ENCODE measurements at places on chromosomes 2 and 18. TPM values are rescaled to one million over a fixed set of nuclear protein-coding genes. Genes with fewer than 3 reads are reported as not detected.

Gene RTP5
- total RNA-seq = 0.14 TPM

Gene MAPRE3
- 13.5 TPM for total RNA-seq

Gene ASNSD1
- total RNA-seq = 34.3 TPM

Gene ERMN
- total RNA-seq = 0.07 TPM

Gene ADRA2B
- total RNA-seq = 0.24 TPM

Gene GKN1
- not detected for total RNA-seq

Gene CNDP1
- not detected for total RNA-seq

Gene ERFE
- total RNA-seq = 0.43 TPM

Gene CHAC2
- 0.55 TPM for total RNA-seq

Gene TPGS2
- 118 TPM for total RNA-seq

Gene TUBB8B
- 1.4 TPM for total RNA-seq

Gene DCC
- total RNA-seq = 1.3 TPM

Gene MRPL30
- total RNA-seq = 9.4 TPM

Gene DYNAP
- not detected for total RNA-seq

- H3K27me3 ChIP-seq = no peaks in the 10 kb centered on the region
- H3K36me3 ChIP-seq = no peaks in the 10 kb centered on the region
- H3K4me1 ChIP-seq = no peaks in the 10 kb centered on the region
- no peak overlapping the region for H3K4me3 ChIP-seq
- DNase-seq = no peak
These were observed 677.1 kb downstream of the ZEB2 start for GRCh38 chr2:143842836-143843235.

GRCh38 chr2:136919682-136920081, 154.3 kb downstream of the THSD7B start:
- H3K4me3 ChIP-seq = no peak overlapping the region
- peak; percentile 25 for DNase-seq
- no peaks in the 10 kb centered on the region for H3K4me1 ChIP-seq
- no peaks in the 10 kb centered on the region for H3K36me3 ChIP-seq

GRCh38 chr2:192203876-192204275, 9.1 kb upstream of the TMEFF2 start:
- no peaks in the 10 kb centered on the region for H3K36me3 ChIP-seq
- no peaks in the 10 kb centered on the region for H3K27me3 ChIP-seq

DNA sequence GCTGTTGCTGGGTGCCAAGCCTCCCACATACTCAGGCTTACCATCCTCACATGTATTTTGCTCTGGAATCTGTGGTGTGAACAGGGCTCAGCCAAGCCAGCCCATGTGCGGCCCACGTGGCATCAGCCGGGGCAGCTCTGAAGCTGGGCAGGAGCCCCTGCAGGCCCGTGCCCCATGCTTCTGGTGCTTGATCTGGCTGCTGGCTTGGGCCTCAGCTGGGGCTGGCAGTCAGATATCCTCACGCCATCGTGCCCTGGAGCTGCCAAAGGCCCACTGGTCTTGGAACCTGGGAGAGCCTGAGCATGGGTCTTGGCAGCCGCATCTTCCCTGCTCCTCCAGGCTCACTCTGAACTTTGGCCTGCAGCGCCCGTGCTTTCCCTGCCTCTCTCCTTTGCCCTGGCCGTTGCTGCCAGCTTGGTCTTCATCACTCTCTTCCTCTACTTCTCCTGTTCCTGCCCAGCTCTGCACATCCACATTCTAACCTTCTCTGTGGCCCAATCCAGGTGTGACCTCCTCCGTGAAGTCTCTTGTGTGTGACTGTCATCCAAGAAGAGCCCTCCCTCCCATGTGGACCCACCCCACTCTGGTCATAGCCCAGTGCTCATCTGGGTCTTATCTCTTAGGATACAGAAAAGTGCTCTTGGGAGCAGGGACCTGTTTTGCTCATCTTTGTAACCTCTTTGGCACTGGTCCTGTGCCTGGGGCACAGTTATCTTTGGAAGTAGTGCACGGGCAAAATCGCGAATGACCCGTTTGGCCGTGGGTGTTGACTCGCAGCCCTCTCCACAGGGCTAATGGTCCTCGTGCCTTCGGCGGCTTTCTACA, 116.1 kb downstream of the RNF144A start:
- no peak overlapping the region for H3K27ac ChIP-seq
- H3K27me3 ChIP-seq = no peaks in the 10 kb centered on the region
- peaks cover 10% of the 10 kb centered on the region for H3K36me3 ChIP-seq
- no peak overlapping the region for H3K4me3 ChIP-seq
- H3K4me1 ChIP-seq = peaks cover 39% of the 10 kb centered on the region
- no peak for DNase-seq

DNA sequence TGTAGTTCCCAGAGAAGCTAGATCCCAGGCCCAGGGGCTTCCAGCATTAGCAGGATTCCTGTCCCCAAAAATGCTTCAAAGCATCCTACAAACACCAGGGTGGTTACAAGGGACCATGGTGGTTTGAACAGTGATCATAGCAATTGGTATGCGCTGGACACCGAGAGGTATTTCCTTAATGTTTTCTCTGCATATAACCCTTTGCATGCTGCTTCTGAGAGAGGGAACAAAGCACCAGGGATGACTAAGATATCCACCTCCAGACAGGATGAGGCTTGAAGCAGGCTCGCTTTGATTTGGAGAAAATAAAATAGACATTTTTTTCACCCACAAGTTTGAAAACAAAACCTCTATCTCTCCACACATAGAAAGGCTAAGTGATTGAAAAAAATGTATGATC, 50.5 kb upstream of the TSPYL6 start:
- H3K27ac ChIP-seq = no peak overlapping the region
- no peaks in the 10 kb centered on the region for H3K27me3 ChIP-seq
- DNase-seq = no peak
- no peaks in the 10 kb centered on the region for H3K36me3 ChIP-seq
- no peaks in the 10 kb centered on the region for H3K4me1 ChIP-seq

DNA sequence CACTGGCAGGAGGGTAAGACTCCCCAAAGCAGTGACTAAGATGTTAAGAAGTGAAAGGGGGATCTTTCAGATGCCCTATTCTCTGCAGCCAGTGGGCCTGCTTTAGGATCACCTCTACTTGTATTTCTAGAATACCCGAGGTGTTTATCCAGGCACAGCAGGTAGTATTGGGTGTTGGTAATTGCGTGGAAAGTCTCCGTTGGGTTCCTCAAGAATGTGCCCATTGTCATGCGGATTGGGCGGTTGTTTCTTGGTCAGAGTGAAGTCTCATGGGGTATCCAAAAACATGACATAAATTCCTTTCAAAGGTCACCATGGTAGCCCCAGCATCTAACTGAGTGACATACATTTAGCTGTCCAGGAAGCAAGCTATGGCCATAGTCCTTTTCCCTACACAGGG, 308.8 kb downstream of the RPIA start:
- H3K27ac ChIP-seq = no peak overlapping the region
- no peaks in the 10 kb centered on the region for H3K36me3 ChIP-seq
- no peaks in the 10 kb centered on the region for H3K4me1 ChIP-seq
- H3K4me3 ChIP-seq = no peak overlapping the region
- no peak for DNase-seq
- H3K27me3 ChIP-seq = no peaks in the 10 kb centered on the region

- no peak overlapping the region for H3K4me3 ChIP-seq
- no peaks in the 10 kb centered on the region for H3K4me1 ChIP-seq
- no peaks in the 10 kb centered on the region for H3K27me3 ChIP-seq
- no peak overlapping the region for H3K27ac ChIP-seq
These were observed 35.2 kb upstream of the TEX51 start for GRCh38 chr2:126863336-126864015.

DNA sequence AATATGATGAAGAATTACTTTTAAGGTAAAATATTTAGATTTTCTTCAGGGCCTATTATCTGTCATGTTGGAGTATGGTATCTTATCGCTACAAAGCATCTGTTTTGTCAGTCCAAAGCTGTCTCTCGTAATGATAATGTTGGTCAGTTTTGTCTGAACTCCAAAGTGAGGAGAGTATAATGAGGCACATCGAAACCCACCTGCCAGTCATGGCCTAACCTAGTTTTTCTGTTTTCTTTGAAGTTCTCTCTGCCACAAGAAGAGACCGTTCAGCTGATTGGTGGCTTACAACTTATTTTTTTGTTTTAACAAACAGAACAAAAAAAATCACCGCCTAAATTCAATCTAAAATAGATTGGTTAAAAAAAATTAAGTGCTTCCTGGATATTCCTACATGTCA, 1387.9 kb downstream of the RPIA start:
- H3K4me1 ChIP-seq = no peaks in the 10 kb centered on the region
- no peaks in the 10 kb centered on the region for H3K36me3 ChIP-seq
- no peak for DNase-seq
- no peaks in the 10 kb centered on the region for H3K27me3 ChIP-seq
- H3K4me3 ChIP-seq = no peak overlapping the region
- no peak overlapping the region for H3K27ac ChIP-seq

GRCh38 chr2:142484111-142484510, 353.3 kb upstream of the LRP1B start:
- H3K4me3 ChIP-seq = no peak overlapping the region
- no peak overlapping the region for H3K27ac ChIP-seq
- H3K27me3 ChIP-seq = no peaks in the 10 kb centered on the region
- no peak for DNase-seq

GRCh38 chr2:71004857-71005256, 10.2 kb upstream of the TEX261 start:
- no peak overlapping the region for H3K4me3 ChIP-seq
- H3K36me3 ChIP-seq = no peaks in the 10 kb centered on the region
- no peaks in the 10 kb centered on the region for H3K27me3 ChIP-seq
- peaks cover 4% of the 10 kb centered on the region for H3K4me1 ChIP-seq
- DNase-seq = peak; percentile 22

DNA sequence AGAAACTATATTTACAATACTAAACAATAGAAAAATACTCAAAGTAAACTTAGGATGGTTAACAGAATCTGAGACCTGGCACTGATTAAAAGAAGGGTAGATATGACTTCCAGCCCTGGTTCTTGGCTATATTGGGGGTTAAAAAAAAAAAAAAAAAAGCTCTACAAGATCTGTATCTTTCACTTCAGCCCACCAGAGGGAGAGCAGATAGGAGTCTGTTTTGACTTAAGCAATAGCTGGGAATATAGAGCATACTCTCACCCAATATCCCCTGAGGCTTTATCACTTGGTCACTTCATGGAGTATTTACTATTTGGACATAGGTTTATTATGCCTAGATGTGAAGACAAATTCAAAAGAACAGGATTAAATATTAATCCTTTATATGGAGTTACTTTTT, 598.9 kb upstream of the LINC00305 start:
- H3K36me3 ChIP-seq = no peaks in the 10 kb centered on the region
- H3K27me3 ChIP-seq = no peaks in the 10 kb centered on the region
- no peak for DNase-seq
- H3K4me3 ChIP-seq = no peak overlapping the region

GRCh38 chr2:158988501-158988900, 20.1 kb downstream of the TANC1 start:
- H3K4me3 ChIP-seq = no peak overlapping the region
- H3K27me3 ChIP-seq = no peaks in the 10 kb centered on the region
- H3K4me1 ChIP-seq = peaks cover 56% of the 10 kb centered on the region
- no peak overlapping the region for H3K27ac ChIP-seq
- peak; percentile 68 for DNase-seq
- H3K36me3 ChIP-seq = no peaks in the 10 kb centered on the region

- DNase-seq = no peak
- H3K27me3 ChIP-seq = no peaks in the 10 kb centered on the region
These were observed 23.8 kb upstream of the TTC39C start for GRCh38 chr18:23990474-23991410.

DNA sequence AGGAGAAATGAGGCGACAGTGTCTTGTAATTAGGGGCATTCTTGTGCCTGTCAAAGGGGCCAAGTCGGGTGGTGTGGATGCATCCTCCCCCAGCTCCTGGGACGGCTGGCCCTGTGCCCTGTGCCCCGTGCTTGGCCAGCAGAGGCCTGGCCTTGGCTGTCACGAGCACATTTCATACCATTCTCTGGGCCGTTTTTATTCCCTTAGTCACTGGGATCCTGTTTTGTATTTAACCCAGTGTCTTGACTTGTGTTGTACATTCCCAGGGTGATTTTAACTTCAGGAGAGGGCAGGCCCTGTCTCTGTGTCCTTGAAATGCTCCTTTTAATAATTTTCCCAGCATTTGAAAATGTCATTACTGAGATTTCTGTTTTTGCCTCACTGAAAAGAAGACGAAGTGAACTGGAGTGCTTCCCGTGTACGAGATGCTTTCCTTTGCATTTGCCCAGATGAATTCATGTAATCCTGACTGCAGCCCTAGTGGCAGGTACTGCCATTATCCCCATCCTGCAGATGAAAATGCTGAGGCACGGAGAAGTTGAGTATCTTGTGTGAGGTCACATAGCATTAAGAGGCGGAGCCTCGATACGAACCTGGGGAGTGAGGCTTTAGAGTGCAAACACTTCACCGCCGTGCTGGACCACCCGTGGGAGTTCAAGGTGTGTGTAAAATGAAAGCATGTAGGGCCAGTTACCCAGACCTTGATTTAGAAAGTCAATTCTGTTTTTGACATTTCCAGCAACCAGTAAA, 57.0 kb downstream of the SH3RF3 start:
- peaks cover 9% of the 10 kb centered on the region for H3K4me1 ChIP-seq
- peak overlapping the region; percentile 62 for H3K27ac ChIP-seq
- no peaks in the 10 kb centered on the region for H3K36me3 ChIP-seq
- no peak overlapping the region for H3K4me3 ChIP-seq
- DNase-seq = peak; percentile 86

- H3K36me3 ChIP-seq = no peaks in the 10 kb centered on the region
These were observed 450.0 kb upstream of the ID2 start for GRCh38 chr2:8231902-8232301.

- H3K27ac ChIP-seq = no peak overlapping the region
- no peak overlapping the region for H3K4me3 ChIP-seq
- no peak for DNase-seq
- H3K4me1 ChIP-seq = peaks cover 15% of the 10 kb centered on the region
- no peaks in the 10 kb centered on the region for H3K36me3 ChIP-seq
These were observed 129.9 kb upstream of the HS6ST1 start for GRCh38 chr2:128448331-128449225.

Data from upper lobe of left lung (tissue), 6 donors.